ENCODE measurements at places on chromosomes 6 and 20.

DNA sequence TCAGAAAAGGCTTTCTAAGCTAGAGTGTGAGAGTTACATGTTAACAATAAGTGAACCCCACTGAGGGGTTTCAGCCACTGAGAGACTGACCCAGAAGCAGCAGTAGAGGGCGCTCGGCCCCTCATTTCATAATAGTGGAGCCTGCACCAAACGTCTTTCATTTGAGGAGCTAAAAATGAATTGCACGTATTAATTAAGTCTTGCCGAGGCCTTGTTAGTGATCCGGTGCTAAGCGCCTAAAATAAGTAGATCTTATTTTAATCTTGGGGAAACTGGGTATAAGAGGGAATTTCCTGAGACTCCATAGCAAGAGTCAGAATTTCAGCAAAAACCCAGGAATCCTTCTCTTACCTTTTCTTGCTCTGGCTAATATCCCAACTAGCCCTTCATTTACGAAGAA, 209.7 kb downstream of the FARS2 start:
- DNase-seq, result peak; percentile 24

DNA sequence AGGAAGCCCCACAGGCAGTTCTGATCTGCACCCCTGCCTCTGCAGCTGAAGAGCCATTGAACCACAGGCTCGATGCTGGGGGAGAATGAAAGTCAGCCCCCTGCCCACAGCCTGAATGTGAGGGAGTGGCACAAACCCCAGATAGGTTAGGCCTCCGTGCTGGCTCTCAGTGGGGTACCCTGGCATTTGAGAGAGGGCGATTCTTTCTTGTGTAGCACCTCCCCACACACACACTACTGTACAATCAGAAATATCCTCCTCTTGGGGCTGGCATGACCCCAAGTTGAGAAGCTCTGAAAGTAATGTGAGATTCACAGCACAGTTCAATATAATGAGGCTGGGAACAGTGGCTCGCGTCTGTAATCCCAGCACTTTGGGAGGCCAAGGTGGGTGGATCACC, 17.9 kb downstream of the TTBK1 start:
- DNase-seq, result no peak

DNA sequence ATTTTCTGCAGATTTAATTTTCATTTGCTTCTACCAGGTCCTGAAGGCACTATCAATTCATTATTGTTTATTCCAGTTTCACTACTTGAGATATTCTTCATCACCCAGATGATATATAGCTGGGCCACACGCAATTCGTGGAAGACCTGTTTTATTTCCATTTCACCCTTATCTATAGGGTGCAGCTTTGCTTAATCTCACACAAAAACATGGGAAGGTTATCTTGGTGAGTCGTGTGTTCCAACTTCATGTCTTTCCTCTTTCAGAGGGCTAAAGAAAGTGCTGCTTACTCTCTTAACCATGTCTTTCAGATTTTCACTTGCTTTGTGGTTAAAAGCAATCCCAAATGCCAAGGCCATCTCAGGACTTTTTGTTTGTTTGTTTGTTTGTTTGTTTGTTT, 194.0 kb downstream of the SOD2 start:
- no peak for DNase-seq

DNA sequence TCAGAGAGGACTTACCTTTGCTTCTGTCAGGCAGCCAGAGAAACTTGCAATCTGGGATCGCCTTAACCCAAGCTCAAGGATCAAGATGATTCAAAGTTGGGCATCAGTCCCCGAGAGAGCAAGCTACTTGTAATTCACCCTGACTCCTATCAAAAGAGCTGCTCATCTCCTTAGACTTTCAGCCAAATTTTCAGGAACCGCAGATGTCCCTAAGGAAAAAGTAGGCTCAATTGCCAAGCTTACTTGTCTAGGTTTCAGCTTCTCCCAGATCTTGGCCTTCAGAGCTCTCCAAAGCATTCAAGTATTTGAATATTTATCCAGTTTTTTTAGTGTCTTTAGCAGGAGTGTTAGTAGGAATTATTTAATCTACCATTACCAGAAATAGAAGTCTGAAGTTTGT, 434.1 kb upstream of the MMS22L start:
- DNase-seq, result no peak

DNA sequence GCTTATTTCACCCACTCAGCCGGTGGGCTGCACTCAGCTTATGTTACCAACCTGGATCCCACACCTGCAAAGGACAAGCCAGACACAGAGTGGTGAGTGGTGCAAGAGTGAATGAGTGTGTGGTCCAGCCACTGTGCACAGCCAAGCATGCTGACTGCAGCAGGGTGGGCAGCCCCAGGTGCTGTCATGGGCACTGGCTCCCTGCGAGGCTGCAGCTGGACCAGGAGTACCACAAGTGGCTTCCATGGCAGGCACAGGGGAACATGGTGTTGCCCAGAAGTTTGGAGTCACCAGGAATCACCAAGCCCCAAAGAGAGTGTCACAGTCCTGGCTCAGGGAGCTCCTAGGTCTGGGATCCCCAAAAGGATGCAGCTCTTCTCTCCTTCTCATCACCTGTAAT, 1093.4 kb downstream of the KHDRBS2 start:
- DNase-seq, result no peak

DNA sequence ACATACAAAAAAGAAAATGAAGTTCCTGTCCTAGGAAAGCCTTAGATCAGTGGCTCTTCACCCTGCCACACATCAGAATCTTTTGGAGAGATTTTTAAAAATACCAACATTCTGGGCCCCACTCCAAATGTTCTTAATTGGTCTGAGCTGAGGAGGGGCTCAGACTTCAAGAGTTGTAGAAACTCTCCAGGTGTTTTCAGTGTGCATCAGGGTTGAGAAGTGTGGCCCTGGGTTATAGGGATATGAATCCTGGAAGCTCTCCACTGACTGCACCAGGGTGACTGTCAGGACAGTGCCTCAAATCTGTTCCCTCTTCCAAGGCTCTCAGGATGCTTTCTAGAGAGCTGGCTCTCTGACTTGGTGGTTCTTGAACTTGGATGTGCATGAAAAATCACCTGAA, 5.5 kb upstream of the MYLK2 start:
- no peak for DNase-seq

DNA sequence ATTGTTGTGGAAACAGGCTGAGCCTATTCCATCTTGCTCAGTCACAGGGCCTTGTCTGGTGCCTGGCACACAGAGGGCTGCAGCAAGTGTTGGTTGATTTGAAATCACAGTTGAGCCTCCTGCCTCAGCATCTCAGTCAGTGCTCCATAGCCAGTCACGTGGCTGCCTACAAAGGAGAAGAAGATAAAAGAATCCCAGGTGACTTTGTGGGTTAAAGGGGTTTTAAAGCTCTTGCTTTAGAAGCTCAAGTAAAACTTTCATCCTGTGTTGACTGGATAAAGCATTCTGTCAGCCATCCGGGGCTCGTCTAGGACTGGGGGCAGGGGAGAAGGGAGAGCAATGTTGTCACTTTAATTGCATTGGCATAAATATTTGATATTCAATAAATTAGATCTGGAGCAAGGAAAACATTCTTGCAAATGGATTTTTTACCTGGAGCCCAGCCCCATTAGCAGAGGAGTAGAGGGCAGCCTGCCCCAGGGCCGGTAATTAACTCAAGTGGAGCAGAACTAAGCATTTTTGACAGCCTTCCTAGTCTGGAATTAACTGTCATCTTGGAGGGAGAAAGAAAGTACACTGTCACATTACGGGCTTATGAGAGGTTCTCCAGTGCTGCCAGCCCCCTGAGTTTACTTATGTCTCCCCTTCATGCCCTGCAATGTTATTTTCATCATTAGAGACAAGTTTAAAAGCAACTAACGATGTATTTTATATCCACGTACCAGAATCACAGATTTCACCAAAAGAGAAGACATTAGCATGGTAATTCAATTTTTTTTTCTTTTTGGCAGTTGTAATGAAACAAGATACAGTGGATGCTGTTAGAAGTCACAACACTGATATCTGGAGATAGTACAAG, 71.7 kb upstream of the GTSF1L start:
- no peak for DNase-seq

Measured in stimulated activated CD4-positive, alpha-beta T cell treated with anti-CD3 and anti-CD28 coated beads, Interleukin-12 subunit alpha, Interleukin-12 subunit beta, amount 100 ng/mL, for 24 hours (primary cell).